ENCODE measurements at places on chromosomes 7 and 10.

GRCh38 chr10:3009341-3009740 lies 58.0 kb upstream of the PFKP start:
- no peak for DNase-seq

GRCh38 chr10:92142512-92142911 lies 148.4 kb downstream of the CPEB3 start:
- no peak for DNase-seq

GRCh38 chr7:33534833-33535232 lies 370.5 kb upstream of the BMPER start:
- DNase-seq = no peak

DNA sequence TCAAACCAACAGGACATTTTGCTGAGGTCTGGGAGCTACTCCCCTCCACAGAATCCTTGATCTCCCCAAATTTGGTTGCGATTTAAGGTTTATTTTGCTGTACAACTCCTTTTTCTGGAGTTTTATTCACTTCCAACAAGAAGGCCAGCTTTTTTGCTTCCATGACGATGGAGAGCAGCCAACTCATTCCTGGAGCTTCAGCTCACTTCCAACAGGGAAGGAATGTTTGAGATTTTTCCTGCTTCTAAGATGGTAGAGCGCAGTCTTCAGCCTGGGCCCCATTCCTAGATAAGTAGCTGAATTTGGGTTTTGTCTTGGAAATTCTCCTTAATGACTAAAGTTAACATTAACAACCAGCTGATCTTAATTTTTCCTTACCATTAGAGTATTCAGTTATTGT lies 30.9 kb upstream of the CREB3L2 start:
- no peak for DNase-seq

DNA sequence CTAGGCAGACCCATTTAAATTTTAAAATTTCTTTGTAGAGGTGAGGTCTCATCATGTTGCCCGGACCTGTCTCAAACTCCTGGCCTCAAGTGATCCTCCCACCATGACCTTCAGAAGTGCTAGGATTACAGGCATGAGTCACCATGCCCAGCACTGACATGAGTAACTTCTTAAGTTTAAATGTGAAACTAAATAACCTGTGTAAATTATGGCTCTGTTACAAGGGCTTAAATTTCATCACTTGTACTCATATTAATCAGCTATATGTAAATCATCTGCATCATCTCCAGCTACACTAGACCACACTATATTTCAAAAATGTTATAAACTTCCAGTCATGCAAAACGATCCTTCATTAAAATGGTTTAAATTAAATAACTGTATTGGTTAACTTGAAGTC lies 56.1 kb downstream of the ATAD1 start:
- DNase-seq = no peak

- DNase-seq = peak; percentile 73
Observed at GRCh38 chr7:26293569-26294308, 2.1 kb downstream of the SNX10 start.

DNA sequence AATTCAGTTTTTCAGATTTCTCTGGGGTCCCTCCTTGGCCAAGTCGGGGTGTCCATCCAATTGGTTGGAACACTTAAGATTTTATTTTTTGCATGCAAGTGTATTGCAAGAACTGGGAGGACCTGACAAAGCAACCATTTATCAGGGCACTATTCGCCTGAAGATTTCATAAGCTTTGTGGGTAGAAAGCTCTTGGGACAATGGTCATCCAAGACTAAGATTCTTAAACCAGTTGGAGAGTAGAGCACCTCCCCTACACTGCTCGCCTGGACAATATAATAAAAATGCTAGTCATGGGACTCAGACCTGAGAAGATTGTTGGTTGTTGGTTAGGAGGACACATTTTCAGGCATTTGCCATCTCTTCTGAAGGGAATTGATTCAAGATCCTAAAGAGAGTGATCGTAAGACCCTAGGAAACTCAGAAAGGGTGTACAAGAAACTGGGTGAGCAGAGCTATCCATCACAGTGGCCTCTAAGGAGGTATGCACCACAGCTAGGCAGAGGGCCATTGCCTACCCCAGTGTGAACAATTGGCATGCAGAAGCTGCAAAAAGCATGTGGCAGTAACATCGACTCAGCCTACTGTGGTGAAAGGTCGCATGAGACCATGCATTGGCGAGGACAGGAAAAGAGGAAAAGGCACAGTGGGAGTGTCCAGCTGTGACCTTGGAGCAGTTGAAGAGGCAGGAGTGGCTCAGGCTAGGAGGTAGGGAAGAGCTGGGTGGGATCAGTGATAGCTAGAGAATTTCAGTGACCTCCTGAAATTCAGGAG lies 1235.3 kb upstream of the AUTS2 start:
- DNase-seq = no peak

DNA sequence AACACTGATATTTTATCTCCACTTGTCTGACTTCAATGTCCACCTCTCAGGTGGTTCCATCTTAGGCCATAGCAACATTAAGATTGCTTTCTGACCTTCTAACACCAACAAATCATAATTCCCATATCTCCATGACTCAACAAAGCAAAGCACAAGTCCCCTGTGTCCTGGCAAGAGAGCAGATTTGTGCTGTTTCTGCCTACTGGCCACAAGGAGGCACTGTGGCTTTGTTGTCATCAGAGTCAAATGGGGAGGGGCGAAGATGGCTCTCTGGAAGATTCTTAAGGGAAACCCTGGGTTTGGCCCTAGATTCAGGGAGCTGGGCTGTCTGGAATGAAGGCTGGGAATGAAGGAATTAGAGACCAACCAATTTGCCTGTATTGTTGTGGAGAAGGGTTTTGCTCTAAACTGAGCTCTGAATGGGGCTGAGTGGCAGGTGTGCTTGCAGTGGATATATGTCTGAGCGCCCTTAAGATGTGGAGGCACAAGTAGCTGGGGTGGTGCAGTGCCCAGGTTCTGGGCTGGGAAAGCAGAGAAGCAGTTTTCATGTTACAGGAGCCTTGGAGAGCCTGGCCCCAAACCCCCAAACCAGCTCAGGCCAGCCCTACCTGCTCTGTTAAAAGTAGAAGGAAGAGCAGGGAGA lies 154.8 kb upstream of the PRSS58 start:
- no peak for DNase-seq

DNA sequence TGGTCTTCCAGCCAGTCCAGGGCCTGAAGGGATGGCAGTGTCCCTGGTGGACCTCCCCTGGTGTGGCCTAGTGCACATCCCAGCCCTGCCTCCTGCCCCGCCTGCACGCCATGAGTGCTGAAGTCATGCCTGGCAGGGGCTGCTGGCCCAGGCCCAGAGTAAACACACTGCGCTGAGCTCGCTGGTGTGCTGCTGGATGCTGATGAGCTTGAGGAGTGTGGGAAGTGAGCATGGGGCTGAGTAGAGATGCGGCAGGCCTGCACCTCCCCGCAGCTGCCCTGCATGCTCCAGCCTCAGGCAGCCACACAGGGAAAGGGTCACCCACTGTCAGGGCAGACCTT lies 43.2 kb downstream of the HTRA1 start:
- no peak for DNase-seq

GRCh38 chr10:6396652-6397051 lies 183.4 kb downstream of the PRKCQ start:
- DNase-seq = no peak

- DNase-seq = peak; percentile 43
Observed at GRCh38 chr10:48494073-48494472, 110.8 kb downstream of the ARHGAP22 start.

- DNase-seq = no peak
Observed at GRCh38 chr10:54650547-54650946, 150.5 kb downstream of the PCDH15 start.

DNA sequence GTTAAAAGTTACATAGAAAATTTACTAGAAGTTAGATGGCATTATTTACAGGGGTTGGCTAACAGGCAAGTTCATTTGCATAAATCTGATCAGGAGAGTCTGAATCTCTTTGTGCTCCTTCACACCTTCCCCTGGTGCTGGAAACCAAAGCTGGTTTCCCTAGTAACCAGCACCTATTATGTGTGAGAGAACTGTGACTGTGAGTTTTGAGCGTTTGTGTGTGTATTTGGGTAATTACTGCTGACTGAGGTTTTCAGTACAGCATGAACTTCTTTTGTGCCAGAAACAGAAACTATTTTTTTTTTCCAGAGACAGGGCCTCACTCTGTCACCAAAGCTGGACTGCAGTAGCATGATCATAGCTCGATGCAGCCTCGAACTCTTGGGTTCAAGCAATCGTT lies 10.3 kb upstream of the IFIT1B start:
- no peak for DNase-seq

DNA sequence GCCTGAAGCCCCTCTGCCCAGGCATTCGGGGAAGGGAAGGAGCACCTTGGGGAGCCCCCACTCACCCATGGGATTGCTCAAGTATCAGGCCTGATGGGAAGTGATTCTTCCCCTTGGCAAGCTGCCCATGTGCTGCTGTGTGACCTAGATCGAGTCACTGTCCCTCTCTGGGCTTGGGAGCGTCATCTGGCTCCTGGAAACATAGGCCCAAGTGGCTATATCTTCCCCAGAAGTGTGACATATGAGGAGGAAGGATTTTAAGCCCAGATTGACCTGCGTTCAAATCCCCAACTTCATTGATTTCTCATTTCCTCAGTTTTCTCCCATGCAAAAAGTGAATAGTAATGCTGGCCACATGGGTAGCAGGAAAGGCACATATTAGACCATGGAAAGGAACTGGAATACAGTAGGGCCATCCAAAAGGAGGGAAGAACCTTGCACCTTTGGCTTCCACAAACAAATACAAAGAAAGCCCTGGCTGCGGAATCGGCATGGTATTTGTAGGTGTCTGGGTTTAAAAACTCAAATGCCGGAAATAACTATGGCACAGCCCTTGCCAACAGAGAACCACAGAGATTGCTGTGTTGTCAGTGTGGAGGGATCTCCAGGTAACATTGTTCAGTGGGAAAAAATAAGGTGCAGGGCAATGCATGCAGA lies 169.5 kb upstream of the ZMIZ1 start:
- DNase-seq = no peak

DNA sequence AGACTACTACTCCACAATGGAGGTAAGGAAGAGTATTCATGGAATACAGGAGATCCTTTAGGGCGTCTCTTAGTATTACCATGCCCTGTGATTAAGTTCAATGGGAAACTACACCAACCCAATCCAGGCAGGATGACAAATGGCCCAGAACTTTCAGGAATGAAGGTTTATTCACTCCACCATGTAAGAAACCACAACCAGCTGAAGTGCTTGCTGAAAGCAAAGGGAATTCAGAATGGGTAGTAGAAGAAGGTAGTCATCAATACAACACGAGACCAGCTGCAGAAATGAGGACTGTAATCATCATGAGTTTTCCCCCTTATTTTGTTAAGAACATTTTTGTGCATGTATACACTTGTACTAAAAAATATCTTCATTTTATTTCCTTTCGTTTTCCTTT lies 76.6 kb downstream of the GPR37 start:
- no peak for DNase-seq

DNA sequence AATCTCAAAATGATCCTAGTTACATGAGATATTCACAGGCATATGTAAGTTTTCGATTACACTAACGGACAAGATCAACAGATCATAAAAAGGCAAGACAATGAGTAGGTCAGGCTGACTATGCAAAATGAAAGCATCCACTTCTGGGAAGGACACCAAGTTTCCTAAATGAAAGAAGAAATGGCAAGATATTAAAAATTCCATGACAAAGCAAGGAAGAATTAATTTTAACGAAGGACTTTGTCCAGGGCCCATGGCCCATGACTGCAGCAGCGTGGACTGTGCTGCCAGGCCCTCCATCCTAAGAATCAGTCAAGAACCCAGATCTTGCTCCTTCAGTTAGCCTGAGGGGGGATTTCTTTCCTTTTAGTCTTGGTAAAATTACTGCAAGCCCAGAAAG lies 182.4 kb upstream of the FRMD4A start:
- no peak for DNase-seq

DNA sequence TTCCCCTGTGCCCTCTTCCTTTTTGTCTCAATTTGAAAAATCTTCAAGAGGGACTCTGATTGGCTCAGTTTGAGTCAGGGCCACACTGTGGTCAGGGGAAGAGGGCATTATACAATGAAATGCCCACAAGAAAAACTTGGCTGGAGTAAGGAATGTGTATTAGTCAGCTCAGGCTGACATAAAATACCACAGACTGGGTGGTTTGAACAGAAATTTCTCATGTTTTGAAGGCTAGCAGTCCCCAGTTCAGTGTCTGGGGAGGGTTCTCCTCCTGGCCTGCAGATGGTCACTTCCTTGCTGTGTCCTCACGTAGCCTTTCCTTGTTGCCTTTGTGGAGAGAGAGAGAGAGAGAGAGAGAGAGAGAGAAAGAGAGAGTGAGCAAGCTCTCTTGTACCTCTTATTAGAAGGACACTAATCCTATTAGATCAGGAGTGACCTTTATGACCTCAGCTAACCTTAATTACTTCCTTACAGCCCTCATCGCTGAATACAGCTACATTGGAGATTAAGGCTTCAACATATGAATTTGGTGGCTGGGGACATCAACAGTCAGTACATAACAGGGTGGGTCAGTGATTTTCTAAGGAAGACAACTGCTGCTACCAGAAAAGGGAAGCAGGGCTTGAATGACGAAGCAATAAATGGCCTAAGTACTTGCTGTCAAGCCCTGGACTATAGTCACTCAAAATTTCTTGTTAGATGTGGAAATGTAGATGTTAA lies 25.8 kb upstream of the FAM13C start:
- DNase-seq = no peak

- DNase-seq = no peak
Observed at GRCh38 chr7:154504918-154505317, 452.7 kb downstream of the DPP6 start.

GRCh38 chr7:22572292-22572691 lies 72.3 kb upstream of the STEAP1B start:
- no peak for DNase-seq

DNA sequence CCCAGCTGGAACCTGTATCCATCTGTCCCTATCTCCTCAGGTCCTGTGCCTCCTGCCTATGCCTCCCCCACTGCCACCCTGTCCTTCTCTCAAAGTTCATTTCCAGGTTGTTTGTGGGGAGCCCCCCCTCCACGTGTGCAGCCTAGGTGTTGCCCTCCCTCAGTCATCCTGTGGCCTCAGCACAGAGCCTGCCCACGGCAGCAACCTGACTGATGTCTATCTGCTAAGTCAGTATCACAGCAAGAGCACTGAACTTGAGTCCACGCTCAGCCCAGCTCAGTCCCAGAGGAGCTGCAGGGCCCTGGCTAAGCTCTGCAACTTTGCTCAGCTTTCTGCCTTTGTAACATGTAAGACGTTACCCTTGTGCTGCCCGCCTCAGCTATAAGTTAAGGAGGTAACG lies 28.7 kb downstream of the FAM53B start:
- no peak for DNase-seq

GRCh38 chr10:64234489-64234888 lies 713.3 kb downstream of the REEP3 start:
- no peak for DNase-seq

Measured in activated CD8-positive, alpha-beta memory T cell treated with anti-CD3 and anti-CD28 coated beads for 24 hours (primary cell).